ENCODE measurements at places on chromosomes 5 and 9. TPM values are rescaled to one million over a fixed set of nuclear protein-coding genes. Genes with fewer than 3 reads are reported as not detected.

DNA sequence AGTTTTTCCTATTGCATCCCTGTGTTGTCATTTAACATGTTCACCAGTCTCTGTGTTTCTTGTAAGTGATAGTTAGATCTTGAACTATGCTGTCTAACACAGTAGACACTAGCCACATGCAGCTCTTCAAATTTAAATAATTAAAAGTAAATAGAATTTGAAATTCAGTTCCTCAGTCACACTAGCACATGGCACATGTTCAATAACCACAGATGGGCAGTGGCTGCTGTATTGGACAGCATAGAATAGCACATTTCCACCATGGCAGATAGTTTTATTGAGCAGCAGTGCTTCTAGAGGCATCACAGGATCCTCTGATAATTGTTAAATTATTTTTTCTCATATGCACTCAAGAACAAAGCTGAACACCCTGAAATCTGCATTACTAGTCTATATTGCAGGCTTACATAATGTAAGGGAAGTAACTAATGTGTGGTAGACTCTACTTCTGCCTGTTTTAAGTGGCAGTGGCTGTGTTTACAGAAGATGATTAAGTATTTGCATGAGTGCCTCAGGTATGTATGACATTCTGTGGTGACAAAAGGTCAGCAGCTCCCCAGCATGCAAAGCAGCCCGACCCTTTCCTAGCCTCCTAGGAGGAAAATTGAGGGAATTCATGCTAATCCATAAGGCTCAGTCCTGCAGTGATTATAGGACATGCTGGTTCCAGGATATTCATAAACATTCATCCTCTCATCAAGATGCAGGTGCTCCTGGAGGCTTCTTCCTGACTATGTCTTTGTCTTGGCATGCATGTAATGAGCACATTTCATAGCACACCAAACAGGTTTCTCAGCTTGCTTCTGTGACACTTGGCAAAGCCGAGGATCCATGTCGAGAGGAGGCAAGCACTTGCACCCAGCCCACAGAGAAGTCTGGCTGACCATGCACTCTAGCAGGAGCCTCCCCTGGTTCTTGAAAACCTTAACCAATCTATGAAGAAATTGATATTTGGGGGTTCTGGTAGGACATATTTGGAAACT is 45.5 kb downstream of the SH3RF2 start:
- peaks cover 3% of the 10 kb centered on the region for H3K4me1 ChIP-seq
- no peak for DNase-seq
- H3K27me3 ChIP-seq: no peaks in the 10 kb centered on the region
- H3K4me3 ChIP-seq: no peak overlapping the region

Gene INSL4
- not detected for total RNA-seq

DNA sequence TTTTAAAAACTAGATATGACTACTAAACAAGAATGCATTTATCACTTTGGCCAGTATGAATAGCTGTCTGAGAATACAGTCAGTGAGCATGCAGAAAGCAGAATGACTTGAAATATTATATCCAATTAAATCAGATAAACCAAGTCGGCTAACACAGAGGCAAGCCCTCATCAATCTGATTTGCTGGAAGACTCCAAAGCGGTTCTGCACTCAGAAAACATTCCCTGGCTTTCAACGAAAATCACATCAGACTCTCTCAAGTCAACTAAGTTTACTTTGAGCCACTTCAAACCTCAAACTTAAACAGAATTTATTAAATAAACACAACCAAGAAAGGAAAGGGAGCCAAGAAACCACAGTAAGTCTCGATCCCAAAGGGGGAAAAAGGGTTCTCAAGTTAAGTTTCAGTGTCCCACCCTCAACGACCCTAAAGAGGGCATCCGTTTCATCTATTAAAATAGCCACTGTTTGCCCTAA is 1.4 kb downstream of the MYO10 start:
- H3K27me3 ChIP-seq: no peaks in the 10 kb centered on the region
- H3K36me3 ChIP-seq: no peaks in the 10 kb centered on the region
- DNase-seq: no peak
- peaks cover 9% of the 10 kb centered on the region for H3K4me1 ChIP-seq

DNA sequence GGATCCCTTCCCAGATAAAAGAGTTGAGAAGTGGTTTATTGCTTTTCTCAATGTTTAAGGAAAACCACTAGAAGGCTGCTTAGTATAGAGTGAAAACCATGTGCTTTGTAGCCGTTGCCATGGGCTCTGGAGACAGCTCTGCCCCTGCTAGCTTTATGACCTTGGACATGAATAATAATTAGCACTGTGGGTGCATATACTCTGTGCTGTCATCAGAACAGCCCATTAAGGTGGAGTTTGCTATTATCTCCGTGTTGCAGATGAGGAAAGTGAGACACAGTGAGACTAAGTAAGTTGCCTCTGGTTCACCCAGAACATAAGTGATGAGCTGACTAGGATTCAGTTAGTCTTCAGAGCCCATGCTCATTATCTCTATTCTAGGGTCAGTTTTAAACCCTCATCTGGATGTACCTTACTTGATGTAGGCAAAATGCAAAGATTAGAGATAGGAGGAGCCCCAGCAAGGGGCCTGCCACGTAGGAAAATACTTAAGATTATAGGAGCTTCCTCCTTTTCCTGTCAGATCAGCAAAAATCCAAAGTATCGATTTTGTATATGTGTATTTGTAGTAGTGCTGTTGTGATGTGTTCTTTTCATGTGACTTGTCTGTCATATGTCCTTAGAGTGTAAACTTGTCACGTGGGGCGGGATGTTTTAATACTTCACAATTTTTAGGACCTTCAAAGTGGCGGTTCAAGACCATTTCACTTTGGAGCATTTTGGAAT is 102.5 kb downstream of the TLE4 start:
- H3K27ac ChIP-seq: no peak overlapping the region
- peaks cover 6% of the 10 kb centered on the region for H3K4me1 ChIP-seq
- no peaks in the 10 kb centered on the region for H3K36me3 ChIP-seq
- no peak for DNase-seq
- no peaks in the 10 kb centered on the region for H3K27me3 ChIP-seq

- no peaks in the 10 kb centered on the region for H3K27me3 ChIP-seq
- H3K27ac ChIP-seq: no peak overlapping the region
- no peak for DNase-seq
- no peak overlapping the region for H3K4me3 ChIP-seq
- H3K36me3 ChIP-seq: peaks cover 4% of the 10 kb centered on the region
Measured at GRCh38 chr5:57219386-57219785, 45.5 kb downstream of the GPBP1 start.

DNA sequence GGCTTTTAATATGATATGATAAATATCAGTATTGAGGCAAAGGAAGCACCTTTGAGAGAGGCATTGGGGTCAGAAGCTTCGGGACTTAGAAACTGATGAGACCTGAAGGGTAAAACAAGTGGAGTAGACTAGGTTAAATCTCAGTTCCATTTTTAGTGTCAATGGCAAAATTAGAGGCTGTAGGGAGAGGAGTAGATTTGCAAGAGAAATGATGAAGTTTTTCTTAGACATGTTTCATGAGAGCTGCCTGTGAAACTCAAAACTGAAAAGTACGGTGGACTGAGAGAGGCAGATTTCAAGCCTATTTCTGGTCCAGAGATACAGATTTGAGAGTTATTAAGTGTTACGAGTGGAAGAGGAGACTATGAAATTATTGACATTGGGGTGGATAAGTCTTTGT is 278.5 kb downstream of the TAF11L14 start:
- no peaks in the 10 kb centered on the region for H3K36me3 ChIP-seq
- H3K27ac ChIP-seq: no peak overlapping the region
- H3K4me1 ChIP-seq: no peaks in the 10 kb centered on the region
- no peaks in the 10 kb centered on the region for H3K27me3 ChIP-seq
- DNase-seq: no peak

GRCh38 chr9:130433168-130433946 is 11.4 kb upstream of the ASS1 start:
- H3K27me3 ChIP-seq: peaks cover 7% of the 10 kb centered on the region
- peak overlapping the region; percentile 61 for H3K4me3 ChIP-seq
- no peak overlapping the region for H3K27ac ChIP-seq
- no peaks in the 10 kb centered on the region for H3K4me1 ChIP-seq
- no peak for DNase-seq

DNA sequence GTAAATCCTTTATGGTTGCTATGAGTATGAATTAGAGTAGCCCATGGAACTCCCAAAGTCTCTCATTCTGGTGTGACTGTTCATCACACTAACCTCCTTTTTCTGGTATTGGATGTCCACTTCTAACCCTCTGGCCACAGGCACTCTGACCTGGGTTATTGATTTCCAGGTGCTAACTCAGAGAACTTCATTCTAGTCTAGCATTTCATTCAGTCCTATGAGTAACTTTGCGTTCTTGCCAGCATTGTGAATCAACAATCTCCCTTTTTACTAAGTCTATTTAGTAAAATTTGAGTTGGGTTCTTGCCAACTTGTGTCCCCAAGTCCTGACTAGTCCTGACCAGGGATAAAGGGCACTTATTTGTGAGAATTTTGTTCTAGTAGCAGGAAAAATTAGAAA is 103.5 kb downstream of the SNX18 start:
- peaks cover 36% of the 10 kb centered on the region for H3K4me1 ChIP-seq
- H3K36me3 ChIP-seq: no peaks in the 10 kb centered on the region
- no peak for DNase-seq
- H3K4me3 ChIP-seq: no peak overlapping the region
- H3K27me3 ChIP-seq: no peaks in the 10 kb centered on the region

DNA sequence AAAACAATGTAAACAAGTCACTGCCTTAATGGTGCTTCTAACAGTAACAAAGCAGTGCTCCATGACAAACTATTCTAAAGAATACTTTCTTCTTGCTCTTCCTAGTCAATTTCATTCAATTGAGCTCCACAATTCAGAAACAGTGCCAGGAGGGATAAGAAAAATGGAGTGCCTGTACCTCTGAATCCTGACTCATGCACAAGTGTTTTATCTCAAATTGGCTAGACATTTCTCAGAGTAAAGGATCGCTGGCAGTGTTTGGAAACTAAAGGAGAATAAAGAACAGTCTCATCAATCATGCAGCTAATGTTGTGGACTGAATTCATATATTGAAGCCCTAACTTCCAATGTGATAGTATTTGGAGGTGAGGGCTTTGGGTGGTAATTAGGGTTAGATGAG is 27.6 kb downstream of the SLC25A51 start:
- DNase-seq: no peak
- peaks cover 2% of the 10 kb centered on the region for H3K36me3 ChIP-seq
- H3K27me3 ChIP-seq: no peaks in the 10 kb centered on the region
- no peak overlapping the region for H3K27ac ChIP-seq

Data from thoracic aorta (tissue), 2 donors.